ENCODE measurements at places on chromosomes 3 and 15.

- no peak for DNase-seq
Measured at GRCh38 chr3:195297446-195297845, 26.5 kb upstream of the XXYLT1 start.

DNA sequence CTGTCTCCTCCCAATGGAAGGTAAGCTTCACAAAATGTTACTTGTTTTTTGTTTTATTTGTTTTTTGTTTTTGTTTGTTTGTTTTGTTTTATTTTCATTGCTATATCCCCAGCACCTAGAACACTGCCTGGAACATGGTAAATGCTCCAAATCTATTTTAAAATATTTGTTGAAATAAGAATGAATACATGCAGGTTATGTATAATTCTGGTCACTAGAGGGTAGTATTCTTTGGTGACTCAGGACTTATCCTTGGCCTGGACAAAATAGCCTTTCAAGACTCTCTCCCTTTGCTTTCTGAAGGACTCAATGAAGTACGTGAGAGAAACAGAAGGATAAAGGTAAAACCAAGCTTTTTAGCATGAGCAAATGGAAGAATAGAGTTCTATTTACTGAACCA, 46.9 kb upstream of the PPP2R3A start:
- no peak for DNase-seq

GRCh38 chr3:127685708-127686511, 13.2 kb downstream of the ABTB1 start:
- DNase-seq, result no peak

DNA sequence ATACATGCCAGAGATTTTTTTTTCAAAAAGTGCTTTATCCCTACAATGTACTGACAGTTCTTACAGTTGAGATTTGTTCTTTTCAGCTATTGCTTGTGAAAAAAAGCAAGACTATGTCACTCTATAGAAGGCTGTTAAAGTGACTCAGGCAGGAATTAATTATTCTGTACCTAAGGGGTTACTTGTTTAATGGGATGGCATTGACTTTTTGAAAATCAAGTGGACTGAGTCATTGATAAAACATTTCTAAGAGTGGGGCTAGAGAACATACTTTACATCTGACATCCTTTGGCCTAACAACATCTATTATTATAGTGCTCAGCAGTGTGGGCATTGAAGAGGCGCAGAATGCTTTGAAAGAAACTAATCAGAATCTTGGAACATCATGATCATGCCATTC, 34.3 kb downstream of the INTS14 start:
- no peak for DNase-seq

GRCh38 chr15:35596285-35596684, 50.3 kb upstream of the DPH6 start:
- DNase-seq, result no peak

DNA sequence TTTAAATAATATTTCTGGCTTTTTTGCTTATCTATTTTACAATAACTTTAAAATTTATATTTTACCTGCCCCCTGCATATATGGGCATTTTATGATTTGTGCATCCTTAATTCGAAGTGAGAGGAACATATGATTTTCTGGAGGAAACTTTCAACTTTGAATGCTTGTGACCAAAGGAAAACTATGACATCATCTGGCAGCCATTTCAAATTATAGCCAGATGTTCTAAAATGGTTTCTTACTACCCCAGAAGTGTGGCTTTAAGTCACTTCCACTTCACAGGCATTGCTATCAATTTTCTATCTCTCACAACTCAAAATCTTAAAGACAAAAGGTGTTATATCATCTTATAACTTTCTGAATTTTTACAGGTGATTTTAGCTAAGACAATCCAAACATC, 508.8 kb downstream of the RBMS3 start:
- DNase-seq, result no peak

DNA sequence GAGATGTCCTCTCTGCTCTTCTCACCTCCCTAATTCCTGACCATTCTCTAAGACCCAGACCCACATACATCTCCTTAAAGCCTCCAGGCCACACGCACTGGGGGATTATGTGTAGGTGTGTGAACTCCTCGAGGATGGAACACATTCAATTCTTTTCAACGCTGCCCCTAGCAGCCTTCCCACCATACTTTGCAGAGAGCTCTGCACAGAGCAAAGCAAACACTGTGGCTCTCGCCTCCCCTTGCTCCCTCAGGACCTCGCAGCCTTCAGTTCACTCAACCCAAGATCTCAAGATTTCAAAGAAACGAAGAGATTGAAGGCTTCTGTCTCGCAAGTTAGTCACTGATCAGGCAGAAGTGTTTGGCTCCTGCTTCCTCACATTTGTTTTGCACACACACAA, 6.0 kb downstream of the ACTC1 start:
- DNase-seq, result no peak

DNA sequence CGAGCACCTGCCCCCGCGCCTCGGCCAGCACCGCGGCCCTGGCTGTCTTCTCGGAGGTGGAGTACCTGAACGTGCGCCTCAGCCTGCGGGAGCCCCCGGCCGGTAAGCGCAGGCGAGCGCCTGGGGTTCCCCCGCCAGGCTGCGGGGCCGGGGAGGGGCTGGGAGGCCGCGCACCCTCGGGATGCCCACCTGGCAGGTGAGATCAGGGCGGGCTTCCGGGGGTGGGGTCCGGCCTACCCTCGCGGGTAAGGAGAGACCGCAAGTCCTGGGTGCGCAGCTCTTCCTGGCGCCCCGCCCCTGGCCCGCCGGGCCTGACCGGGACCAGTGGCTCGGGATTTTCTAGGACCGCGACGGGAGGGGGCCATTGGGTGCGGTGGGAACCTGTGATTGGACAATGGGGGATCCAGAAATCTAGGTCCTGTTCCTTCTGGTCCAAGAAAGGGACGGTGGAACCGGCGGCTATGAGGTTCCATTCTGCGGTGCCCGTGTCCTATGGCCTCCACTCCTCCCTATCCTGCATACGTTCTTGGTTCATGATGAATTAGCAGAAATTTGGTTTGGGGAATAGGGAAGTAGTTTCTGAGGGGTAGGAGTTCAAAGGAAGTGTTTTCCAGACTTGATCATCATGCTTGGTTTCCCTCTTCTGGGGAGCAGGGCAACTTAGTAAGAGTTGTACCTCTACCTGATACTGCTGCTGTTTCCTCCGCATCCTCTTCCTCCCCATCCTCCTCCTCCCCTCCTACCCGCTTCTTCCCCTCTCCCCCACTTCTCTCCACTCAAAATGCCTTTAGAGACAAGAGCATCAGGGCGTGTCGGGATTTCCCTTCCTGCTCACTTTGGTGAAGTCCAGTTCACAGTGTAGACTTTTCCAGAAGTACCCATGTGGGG, 808 bp downstream of the ARRDC4 start:
- DNase-seq, result peak; percentile 42

DNA sequence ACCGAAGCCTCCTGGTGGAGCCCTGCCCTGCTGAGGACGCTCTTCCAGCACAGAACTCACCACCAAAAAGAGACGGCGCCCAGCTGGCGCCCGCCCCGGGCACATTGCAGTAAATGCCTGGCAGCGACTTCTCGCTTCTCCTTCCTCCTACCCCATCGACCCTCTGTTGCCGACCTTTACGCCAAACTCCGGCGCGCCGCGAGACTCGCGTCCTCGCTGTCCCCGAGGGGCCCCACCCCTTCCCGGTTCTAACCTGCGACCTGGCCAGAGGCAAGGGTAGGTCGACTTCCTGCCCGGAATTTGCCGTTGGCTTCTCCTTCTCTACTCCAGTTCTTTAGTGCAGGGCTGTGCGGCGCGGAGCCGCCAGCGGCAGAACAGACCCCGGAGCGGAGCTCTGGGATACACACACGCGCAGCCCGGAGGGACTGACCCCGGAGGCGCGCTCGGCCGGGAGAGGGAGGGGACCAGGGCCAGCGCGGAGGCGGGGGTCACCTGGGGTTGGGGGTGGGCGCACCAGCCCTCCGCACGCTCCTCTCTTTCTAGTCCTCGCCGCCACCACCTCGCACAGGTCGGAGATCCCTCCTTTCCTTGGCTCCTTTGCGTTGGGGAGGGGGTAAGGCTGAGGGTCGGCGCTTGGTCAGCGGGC, 226.6 kb upstream of the AZI2 start:
- DNase-seq, result no peak

DNA sequence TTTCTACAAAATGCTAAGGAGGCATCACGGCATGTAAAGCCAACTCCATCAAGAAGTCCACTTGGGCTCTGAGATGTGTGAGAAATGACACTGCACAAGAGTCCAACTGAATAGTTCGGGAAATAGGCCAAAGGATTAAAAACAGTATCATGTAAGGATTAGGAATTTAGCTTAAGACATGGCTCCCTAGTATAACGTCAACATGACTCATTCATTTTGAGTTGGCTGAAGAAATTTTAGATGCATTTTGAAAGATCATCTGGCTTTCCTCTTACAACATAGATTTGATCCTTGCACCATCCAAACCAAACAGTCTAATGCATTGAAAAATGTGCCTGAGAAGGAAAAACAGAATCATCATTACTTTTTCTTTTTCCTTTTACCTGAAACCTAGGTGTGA, 109.3 kb upstream of the MME start:
- no peak for DNase-seq

GRCh38 chr3:4776980-4777581, 202.2 kb upstream of the BHLHE40 start:
- no peak for DNase-seq

GRCh38 chr3:50724831-50725230, 50.1 kb downstream of the DOCK3 start:
- no peak for DNase-seq

DNA sequence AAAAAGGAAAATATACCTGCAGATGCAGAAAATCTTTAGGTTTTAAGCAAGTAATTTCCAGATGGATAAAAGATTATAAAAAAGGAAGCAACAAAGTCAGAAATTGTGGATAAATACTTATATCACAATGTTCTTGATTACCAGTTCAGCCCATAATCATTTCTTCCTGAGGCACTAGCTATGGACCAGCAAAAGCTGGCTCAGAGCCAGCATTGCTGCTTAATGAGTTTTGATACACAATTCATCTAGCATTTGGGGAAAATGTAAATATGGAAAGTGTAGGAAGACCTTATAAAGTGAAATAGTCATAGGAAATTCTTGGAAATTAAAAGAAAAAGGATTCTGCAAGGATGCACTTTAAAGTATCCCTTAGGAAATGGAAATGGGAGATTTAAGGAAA, 168.3 kb upstream of the GBE1 start:
- no peak for DNase-seq

- no peak for DNase-seq
Measured at GRCh38 chr15:40281057-40281800, 1.6 kb downstream of the ANKRD63 start.

DNA sequence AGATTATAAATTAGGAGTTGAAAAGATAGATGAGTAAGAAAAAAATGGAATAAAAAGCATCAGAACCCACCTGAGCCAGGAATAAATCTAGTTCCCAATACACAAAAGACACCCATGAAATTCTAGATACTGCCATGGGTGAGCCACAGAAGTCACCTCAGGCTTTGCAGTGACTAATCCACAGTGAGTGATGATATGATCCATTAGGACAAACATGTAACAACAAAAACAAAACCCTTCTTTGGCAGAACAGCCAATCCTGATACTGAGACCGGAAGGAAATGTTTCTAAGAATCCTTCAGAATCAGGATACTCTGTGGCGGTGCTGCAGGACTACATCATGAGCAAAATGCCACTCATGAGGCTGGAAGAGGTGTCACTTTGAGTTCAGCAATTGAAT, 15.0 kb upstream of the MINDY4B start:
- no peak for DNase-seq

DNA sequence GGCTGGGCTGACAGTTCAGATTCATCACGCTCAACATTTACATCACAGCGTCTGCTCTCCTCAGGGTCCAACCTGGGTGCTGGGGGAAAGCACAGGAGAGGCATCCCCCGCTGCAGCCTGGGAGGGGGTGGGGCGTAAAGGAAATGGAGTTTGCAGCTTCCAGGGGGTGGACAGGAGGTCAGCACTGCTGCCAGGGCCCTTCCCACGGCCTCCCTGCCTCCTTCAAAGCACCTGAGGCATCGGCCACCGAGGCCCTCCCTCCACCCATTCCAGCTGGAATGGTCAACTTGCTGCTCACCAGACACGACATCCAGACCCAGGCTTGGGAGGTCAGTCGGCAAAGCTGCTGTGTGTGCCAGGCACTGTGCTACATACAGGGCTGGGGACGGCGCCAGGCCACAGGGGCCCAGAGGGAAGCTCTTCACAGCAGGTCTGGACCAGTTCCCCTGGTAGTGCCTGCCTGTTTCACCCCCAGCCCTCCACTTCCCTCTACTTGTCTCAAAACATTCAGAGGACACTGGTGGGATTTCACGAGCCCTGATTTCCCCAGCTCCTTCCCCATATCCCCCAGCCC, 120.7 kb downstream of the ANP32A start:
- DNase-seq, result no peak

DNA sequence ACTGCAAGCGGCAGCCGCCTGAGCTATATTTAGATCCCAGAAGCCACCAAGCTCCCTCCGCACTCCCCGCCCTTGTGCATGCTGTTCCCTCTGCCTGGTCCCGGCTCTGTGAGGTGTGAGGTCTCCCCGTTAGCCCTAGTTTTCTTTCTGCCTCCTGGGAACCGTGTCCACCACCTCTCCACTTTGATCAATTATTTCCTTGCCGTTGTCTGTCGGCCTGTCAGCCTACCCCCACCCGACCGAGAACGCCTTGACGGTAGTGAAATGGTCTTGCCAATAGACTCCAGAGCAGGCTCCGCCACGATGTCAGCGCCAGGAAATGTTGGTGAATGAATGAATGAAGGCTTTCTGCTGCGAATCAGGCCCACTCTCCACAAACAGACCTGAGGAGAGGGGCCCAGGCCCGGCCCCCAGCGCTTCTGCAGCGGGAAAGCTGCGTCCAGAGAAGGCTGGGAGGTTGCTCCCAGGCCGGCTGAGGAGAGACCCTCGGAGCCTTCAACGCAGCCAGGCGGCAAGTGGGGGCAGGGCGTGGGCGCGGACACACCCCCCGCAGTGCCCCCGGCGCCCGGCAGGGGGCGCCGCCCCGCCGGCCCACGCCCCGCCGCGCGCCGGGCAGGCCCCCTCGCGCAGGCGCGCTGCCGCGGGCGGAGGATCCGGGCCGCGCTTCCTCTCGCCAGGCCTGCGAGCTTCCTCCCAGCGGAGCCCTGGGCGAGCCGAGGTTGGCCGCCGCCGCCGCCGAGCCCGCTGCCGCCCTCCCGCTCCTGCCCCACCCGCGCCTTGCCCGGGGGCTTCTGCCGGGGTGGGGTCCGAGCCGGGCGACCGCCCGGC, at the start of gene CSK:
CSK (plus strand) TSS at position 650 of the 828 bp plus-strand sequence. CDS start 16,218 bp downstream, outside the sequence.
- peak; percentile 88 for DNase-seq
